Fibroblast of mammary gland (primary cell): ENCODE measurements at places on chromosomes 7 and 10.

- peak; percentile 55 for DNase-seq
These were observed 91.7 kb upstream of the ADCY1 start for GRCh38 chr7:45482451-45482850.

GRCh38 chr7:6256677-6257535 is 15.5 kb downstream of the CYTH3 start:
- peak; percentile 96 for DNase-seq

DNA sequence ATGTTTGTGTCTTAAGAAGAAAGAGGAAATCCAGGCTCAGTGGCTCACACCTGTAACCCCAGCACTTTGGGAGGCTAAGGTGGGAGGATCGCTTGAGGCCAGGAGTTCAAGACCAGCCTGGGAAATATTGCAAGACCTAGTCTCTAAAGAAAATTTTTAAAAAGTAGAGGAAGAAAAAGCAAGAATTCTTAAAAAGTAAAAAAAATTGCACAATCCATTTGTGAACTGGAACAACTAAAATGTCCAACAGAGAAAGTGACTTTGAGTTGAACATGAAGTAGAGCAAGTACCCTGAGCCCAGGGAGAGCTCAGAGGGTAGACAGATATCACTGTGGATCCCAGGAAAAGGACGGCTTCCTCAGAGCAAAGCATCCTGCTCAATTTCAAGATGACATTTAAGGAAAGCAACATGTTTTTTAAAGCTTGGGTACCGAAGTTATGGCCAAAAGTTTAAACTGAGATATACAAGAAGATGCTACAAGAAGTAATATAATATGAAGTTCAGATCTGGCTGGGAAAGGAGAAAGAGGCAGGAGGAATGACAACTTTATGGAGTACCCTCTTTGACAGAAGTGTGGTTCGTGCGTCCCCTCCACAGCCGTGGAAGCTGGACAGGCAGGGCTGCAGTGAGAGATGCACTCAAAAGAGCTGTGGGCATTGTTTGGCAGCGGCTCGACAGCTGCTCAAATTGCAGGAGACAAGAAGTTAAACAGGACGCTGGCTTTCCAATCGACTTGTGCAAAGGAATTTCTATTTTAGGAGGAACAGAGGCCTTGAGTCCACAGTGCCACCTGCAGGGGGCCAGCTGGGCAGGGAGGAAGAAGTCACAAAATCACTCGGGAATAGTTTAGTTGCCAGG is 201.3 kb downstream of the JCAD start:
- DNase-seq: peak; percentile 72

- DNase-seq: peak; percentile 10
These were observed 28.4 kb upstream of the IFRD1 start for GRCh38 chr7:112421666-112422486.

DNA sequence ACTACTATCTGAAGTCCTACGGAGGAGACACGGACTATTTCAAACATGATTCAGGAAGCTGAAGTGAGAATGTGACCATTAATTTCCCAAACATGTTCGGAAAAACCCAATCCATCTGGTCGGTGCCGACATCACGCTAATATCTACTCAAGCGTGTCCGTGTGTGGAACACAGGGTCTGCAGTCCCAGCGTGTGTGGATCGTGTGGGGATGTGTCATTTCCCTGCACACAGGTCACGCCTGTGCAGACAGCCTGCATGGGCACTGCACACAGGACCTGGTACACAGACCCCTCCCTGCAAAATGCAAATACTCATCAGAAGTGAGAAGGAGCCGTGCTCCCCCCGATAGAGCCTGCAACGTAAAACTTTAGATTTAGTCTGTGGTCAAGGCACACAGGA is 57.8 kb downstream of the CARD11 start:
- DNase-seq: no peak

GRCh38 chr7:24898691-24899090 is 81.3 kb downstream of the OSBPL3 start:
- peak; percentile 59 for DNase-seq

- DNase-seq: peak; percentile 10
These were observed 17.7 kb upstream of the EXOC4 start for GRCh38 chr7:133234961-133235875.

GRCh38 chr7:140673063-140673773 is 473 bp downstream of the ADCK2 start:
- no peak for DNase-seq

GRCh38 chr10:104028146-104028545 is 57.5 kb downstream of the COL17A1 start:
- peak; percentile 49 for DNase-seq

- no peak for DNase-seq
These were observed 2.6 kb upstream of the CSGALNACT2 start for GRCh38 chr10:43135656-43136055.

DNA sequence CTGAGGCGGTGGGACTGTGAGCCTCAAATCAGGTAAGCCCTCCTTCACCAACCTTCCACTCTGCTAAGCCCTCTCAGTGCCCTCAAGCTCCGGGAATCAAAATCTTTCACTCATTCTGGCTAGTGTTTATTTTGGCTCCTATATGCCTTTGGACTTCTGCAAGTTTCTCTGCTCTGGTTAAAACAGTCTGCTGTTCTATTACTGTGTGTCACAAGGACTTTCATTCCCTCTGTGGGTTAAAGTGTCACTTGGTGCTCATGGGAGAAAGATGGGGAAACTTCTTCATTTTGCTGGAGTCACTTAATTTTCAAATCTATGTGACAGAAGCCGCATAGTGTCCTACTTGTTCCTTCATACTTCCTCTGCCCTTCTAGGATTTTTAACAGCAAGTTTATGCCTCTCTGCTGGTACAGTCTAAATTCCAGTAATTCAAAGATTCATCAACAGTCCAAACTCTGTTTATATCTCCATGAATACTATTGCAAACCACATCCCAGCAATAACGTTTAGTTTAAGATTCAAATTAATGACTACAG is 61.3 kb downstream of the CD36 start:
- DNase-seq: peak; percentile 45

DNA sequence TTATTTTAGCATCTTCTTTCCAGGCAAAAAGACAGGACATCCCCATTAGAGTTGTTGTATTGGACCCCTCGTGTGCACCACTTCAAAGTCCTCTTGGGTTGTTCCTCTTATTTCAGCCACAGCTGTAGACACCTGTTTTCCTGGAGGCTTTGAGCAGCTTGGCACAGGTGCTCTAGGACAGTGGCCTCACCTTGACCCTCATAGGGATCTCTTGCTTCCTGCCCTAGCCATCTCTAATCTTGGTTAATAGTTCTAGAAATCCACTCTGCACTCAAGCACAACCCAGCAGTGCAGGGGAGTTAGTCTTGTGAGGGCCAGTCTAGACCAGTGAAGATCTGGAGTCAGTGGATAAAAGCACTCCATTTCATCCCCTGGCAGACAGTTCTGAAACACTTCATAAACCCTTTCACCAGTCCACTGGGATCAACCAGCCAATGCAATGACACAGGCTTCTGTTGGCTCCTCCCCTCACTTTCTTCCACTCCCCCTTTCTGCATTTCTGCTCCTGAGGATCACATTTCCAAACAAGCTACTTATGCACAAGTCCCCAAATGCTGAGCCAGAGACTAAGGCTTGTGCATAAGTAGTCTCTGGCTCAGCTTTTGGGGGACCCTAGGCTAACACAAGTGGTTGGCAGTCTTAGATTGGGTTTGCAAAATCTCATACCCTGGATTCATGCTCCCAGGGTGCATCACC is 131.5 kb upstream of the LAMB4 start:
- no peak for DNase-seq

GRCh38 chr7:22255342-22255741 is 101.6 kb downstream of the RAPGEF5 start:
- DNase-seq: no peak

DNA sequence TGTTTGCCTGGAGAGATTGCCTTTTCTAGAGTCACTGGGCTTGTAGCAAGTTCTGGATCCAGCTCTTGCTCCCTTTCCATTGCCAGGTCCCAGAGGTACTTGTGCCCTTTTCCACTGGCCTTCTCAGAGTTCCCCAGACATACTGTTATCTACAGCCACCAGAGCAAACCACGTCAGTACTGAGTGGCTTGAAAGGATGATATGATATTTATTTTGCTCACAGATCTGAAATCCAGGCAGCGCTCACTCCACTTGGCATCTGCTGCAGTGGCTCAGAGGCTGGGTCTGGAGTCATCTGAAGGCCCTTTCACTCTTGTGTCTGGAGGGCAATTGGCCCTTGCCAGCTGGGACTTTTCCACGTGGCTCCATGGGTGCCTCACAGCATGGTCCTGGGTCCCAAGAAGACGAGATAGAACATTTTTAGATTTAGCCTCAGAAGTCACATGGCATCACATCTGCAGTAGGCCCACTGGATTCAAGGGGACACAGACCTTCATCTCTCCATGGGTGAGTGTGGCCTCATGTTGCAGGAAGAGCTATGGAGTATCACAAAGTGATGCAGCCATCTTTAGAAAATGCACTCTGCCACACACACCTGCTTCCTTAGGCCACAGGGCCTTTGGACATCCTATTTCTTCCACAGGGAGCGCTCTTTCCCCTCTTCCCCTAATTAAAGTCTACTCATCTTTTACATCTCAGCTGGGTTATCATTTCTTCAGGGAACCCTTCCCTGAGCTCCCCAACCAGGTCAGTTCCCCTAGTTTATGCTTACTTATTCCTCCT is 22.9 kb upstream of the TCF7L2 start:
- DNase-seq: no peak

DNA sequence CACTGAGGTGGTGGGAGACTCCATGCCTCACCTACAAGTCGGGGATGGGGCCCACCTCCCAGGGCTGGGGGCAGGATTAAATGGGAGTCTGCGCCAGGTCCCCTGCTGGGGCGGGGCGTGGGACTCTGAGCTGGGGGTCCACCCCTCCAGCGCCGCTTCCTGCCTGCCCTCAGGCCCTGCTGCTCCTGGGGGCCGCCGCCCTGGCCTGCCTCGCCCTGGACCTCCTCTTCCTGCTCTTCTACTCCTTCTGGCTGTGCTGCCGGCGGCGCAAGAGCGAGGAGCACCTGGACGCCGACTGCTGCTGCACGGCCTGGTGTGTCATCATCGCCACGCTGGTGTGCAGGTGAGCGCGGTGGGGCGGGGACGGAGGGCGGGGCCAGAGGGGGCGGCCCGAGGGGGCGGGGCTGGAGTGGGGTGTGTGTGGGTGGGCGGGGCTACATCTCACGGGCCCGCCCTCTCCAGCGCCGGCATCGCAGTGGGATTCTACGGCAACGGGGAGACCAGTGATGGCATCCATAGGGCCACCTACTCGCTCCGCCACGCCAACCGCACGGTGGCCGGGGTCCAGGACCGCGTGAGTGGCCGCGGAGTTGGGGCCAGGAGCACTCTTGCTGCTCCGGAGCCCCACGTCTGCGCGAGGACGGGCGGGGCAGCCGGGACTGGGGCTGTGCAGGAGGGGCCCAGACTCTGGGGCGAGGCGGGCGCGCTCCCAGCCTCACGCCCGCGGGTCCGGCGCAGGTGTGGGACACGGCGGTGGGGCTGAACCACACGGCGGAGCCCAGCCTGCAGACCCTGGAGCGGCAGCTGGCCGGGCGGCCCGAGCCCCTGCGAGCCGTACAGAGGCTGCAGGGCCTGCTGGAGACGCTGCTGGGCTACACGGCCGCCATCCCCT is 15.1 kb downstream of the TTYH3 start:
- DNase-seq: no peak

- DNase-seq: no peak
These were observed 24.2 kb upstream of the PCBD1 start for GRCh38 chr10:70912556-70912955.

GRCh38 chr10:49325916-49326783 is 27.2 kb downstream of the C10orf71 start:
- DNase-seq: no peak

GRCh38 chr7:121452389-121452788 is 56.3 kb upstream of the FAM3C start:
- no peak for DNase-seq

DNA sequence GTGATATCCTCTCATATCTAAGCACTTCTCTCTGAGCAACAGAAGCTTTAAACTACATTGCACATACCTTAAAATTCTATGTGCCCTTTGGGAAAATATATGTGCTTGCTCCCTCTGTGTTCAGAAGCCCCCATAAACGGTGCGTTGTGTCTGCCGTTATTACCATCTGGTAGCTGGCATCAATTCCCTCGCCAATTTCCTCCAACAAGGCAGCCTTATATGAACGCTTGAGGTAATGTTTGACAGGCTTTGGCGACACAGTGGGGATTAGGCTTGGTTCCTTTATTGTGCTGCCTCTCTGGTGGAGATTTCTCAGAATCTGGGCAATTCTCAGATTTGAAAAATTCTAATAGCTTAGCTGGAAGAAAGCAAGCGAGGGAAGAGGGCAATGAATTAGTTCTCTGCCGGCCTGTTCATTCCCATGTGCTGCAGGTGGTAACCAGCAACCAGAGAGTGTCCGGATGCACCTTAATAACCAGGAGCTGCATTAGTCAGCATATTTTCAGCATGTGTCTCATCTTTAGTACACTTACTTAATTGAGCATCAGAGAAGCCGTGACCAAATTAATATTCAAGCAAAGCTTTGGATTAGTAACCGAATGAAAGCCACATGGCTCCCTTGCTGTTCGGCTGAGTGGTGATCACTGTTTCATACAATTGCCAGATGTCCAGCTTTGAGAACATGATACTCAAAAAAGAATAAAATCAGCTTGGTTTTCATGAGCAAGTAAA is 7.3 kb upstream of the PPP1R17 start:
- DNase-seq: no peak

- peak; percentile 56 for DNase-seq
These were observed 4.1 kb downstream of the JCAD start for GRCh38 chr10:30055226-30055662.
